ENCODE measurements at places on chromosomes 2 and 18. TPM values are rescaled to one million over a fixed set of nuclear protein-coding genes. Genes with fewer than 3 reads are reported as not detected.

DNA sequence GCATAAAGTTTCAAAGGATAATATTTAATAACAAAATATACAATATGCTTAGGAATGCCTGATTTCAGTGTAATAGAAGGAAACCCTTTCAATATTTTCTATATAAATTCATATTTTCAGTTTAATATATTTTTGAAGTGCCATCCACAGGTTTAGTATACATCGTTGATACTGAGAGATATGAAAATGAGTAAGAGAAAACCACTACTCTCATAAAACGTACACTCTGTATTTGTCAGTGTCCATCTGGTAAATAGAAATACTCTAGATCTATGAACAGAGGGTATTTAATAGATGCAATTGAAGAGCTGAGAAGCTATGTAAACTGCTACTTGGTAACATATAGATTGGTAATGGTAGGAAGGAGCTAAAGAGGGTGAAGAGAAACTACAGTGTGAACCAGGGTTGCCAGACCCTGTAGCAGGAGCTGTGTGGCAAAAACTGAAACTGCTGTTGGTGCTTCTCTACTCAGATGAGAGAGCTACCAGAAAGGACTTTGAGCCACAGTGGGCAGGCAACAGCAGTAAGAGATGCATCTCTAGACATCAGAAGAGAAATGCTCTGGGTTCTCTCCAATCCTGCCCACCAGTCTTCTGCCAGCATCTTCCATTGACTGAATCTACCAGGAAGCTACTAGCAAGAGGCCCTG is 187.4 kb downstream of the CCDC102B start:
- peaks cover 1% of the 10 kb centered on the region for H3K27me3 ChIP-seq
- H3K36me3 ChIP-seq, result no peaks in the 10 kb centered on the region
- H3K4me3 ChIP-seq, result no peak overlapping the region
- no peak overlapping the region for H3K27ac ChIP-seq
- H3K4me1 ChIP-seq, result no peaks in the 10 kb centered on the region
- no peak for DNase-seq

- DNase-seq, result peak; percentile 18
- no peak overlapping the region for H3K4me3 ChIP-seq
- H3K36me3 ChIP-seq, result no peaks in the 10 kb centered on the region
- H3K4me1 ChIP-seq, result no peaks in the 10 kb centered on the region
- H3K27me3 ChIP-seq, result no peaks in the 10 kb centered on the region
These were observed 246.1 kb upstream of the TNP1 start for GRCh38 chr2:217105733-217106649.

The SFXN5 gene
- 4.5 TPM for total RNA-seq

DNA sequence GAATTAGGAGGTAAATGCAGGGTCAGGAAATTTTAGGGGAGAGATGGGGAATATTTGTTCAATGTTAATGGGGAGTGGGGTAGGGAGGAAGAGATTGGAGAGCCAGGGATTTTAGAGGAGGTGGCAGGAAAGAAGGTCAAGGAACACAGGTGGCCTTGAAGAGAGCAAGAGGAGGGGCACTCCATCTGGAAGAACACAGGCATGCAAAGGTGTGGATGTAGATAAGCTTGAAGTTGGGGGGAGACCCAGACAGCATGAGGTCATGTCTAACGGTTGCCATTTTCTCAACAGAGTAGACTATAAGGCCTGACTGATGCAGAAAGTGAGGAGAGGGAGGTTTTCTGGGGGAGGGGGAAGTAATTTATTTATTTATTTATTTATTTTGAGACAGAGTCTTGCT is 77.5 kb downstream of the MAIP1 start:
- H3K27ac ChIP-seq, result no peak overlapping the region
- H3K36me3 ChIP-seq, result no peaks in the 10 kb centered on the region
- H3K27me3 ChIP-seq, result peaks cover 3% of the 10 kb centered on the region
- H3K4me3 ChIP-seq, result no peak overlapping the region
- no peak for DNase-seq

All from activated CD4-positive, alpha-beta memory T cell treated with anti-CD3 and anti-CD28 coated beads for 36 hours (primary cell).